Right hindlimb (tissue), 1 donor: ENCODE measurements at places on chromosomes 16 and 17.
A peak's percentile ranks its signal among the peaks of the same experiment; 100 is the strongest.

GRCh38 chr17:44854192-44854591 is 6.5 kb downstream of the HIGD1B start:
- no peak for DNase-seq

- DNase-seq, result peak; percentile 73
Measured at GRCh38 chr16:3951861-3952736, 71.6 kb upstream of the CREBBP start.

GRCh38 chr17:17749921-17750320 is 68.7 kb downstream of the RAI1 start:
- DNase-seq, result peak; percentile 69

DNA sequence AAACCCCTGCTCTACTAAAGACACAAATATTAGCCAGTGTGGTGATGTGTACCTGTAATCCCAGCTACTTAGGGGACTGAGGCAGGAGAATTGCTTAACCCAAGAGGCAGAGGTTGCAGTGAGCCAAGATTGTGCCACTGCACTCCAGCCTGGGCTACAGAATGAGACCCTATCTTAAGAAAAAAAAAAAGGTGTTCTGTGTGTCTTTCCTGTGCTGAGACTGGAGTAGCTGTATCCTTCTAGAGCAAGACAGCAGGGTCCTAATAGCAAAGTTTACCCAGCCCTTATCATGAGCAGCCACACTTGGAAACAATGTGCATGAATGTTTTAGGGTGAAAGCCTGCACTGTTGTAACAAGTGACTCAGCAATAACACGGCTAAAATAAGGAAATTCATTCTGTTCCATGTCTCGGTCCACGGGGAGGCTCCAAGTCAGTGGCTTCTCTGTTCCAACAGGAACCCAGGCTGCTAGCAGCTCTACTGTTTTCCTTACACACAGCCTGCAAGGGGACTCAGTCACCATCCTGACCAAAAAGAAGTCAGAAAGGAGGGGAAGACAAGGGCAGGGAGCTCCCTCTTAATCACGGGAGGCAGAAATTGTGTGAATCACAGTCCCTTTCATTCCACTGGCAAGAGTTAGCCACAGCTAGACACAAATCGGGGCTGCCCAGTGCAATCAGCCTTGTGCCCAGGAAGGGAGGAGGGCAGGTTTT is 7.1 kb upstream of the SLC5A11 start:
- no peak for DNase-seq

- DNase-seq, result peak; percentile 92
Measured at GRCh38 chr17:42536372-42537155, 523 bp downstream of the NAGLU start.

DNA sequence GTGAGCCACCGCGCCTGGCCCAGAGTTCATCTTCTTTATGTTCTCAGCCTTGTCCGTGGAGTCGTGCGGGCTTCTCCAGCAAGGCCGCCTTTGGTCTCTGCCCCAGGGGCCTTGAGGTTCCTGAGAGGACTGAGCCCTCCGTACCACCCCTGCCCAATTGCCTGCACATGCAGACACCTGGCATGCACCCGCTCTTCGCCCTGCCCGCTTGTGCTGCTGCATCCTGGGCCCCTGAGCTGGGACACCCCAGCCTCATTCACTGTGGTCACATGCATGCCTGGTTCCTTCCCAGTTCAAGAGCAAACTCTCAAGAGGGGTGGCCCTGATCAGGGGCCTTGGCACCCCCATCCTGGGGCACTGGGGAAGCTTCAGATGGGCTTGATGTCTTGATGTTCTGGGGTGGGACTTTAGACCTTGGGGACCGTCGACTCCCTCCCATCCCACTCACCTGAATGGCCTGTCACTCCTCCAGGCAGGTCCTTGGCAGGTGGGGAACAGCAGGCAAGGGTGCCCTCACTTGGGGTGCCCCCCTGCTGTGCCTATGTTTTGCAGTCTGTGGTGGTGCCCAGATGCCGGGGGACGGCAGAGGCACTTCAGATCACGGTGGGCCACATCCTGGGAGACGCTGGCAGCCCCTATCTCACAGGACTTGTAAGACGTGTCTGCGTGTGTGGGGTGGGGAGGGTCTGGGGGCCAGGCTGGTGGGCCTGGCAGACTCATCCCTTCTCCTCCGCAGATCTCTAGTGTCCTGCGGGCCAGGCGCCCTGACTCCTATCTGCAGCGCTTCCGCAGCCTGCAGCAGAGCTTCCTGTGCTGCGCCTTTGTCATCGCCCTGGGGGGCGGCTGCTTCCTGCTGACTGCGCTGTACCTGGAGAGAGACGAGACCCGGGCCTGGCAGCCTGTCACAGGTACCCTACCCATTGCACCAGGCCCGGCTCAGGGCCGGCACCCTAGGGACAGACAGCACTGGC is 12.7 kb upstream of the SPNS2 start:
- DNase-seq, result no peak

- no peak for DNase-seq
Measured at GRCh38 chr17:2002767-2003329, 22.3 kb downstream of the RTN4RL1 start.

DNA sequence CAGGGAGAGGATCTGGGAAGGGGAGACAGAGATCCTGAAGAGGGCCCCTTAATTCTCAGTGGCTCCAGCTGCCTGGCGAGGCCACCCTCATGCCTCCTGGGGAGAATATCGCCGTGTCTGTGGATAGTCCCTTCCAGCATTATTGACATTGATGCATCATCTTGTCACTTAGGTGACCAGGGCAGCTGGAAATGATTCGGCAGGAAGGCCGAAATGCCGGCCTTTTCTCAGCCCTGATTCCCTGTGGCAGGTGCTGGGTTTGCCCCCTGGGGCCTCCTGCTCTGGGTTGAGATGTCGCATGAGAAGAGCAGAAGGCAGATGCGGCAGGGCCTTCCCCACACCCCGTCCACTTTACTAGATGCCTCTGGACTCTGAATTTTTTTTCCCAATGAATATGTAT is 89.5 kb downstream of the RAP1GAP2 start:
- DNase-seq, result no peak

DNA sequence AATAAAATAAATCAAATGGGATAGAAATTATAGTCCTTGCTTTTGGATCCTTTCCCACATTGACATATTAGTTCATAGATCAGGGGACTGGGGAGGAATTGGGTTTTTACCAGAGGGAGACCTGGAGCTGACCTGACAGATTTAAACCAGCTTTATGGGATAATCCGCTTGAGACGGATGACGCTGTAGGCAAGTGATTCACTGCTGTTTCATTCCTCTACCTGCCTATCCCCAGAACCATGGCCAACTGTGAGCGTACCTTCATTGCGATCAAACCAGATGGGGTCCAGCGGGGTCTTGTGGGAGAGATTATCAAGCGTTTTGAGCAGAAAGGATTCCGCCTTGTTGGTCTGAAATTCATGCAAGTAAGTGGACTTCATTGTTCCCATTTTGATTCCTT is 2.1 kb downstream of the NME1 start:
- no peak for DNase-seq

DNA sequence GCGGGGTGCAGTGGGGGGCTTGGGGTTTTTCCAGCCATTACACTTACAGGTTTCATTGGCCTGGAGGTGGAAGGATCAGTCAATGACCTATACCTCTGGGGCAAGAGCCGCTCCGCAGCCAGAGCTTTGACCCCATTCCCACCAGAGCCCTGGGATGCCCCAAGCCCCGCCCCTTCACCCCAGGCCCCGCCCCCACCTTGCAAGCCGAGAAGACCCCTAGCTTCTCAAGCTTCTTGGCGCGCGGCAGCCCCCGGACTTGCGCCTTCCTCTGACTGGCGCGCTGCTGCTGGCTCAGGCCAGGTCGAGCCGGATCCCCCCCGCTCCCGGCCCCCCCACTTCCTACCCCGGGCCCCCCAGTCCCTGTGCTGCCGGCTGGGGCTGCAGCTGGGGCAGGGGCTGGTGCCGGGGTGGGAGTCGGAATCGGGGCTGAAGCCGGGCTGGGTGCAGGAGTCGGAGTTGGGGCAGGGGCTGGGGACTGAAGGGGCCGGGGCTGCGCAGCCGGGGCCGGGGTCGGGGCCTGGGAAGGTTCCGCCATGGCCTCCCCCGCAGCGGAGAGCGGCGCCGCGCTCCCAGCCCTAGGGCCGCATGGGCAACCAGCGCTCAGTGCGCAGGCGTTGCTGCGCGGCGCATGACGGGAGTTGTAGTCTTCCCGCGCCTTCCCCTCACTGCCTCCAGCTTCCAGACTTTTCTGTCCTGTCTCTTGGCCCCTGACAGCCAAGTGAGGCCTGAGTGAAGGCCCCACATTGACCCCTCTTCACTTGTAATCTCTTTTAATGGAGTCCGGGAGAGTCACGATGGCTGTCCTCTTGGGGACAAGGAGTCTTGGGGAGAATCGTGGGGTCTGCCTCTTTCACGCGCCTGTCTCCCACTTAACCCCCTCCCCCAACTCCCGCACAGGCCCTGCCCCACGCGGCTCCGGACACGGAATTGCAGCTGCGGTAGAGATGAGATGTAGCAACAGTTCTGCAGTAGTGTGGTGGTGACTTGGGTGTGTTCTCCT is at the start of gene KAT2A:
Gene KAT2A, minus strand, starts transcription at position 598 of the 1,000 bp plus-strand sequence. Its CDS starts 63 bp downstream, at position 535.
- peak; percentile 92 for DNase-seq
